ENCODE measurements at places on chromosomes 12 and 14.

- no peak for DNase-seq
Measured at GRCh38 chr12:3976351-3976938, 103.2 kb upstream of the PARP11 start.

DNA sequence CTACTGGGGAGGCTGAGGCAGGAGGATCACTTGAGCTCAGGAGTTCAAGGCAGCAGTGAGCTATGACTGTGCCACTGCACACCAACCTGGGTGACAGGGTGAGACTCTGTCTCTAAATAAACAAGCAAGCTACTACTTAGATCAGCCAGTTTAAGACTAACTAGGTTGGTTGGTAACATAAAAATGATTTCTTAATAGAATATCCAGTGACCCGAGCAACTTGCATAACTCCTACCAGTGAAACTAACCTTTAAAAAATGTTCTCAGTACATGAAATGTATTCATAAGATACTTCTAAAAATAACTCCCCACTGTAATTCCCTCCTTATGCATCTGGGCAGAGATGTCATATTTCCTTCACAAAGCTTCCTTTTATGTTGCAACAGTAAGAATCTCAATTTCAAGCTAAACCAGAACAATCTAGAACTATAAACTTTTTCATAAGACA is 15.9 kb downstream of the TAOK3 start:
- DNase-seq = no peak

DNA sequence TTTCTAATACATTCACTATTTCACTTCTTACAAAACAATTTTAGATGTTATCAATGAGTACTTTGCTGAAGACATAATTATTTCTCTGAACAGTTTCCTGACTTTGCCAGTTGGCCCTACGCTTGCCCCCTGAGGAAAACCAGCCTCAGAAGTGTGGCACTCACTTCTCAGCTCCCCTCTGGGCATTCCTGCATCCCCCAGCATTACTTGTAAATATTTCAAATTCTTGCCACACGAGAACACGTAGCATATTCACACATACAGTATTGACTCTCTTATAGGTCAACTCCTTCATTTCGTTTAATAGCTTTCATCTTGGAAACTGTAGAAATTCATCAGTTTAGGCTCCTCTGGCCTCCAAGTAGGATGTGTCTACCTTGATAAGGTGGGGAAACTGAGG is 65.2 kb downstream of the OTX2 start:
- DNase-seq = no peak

DNA sequence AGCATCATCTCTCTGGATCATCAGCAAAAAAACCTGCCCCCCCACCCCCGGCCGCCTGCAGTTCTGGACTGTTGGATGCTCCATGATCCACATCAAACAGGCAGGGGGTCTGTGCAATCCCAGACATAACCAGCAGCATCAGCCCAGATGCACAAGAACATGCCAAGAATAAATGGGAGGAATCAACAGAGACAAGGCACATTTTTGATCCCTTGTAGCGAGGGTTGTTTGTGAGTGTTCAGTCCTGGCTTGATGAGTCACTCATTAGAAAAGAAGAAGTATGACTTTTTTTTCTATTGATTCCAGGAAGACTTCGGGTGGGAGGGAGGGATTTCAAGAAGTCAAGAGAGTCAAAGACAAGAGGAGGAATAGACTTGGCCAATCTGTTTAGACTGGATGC is 244.2 kb downstream of the KSR2 start:
- no peak for DNase-seq

DNA sequence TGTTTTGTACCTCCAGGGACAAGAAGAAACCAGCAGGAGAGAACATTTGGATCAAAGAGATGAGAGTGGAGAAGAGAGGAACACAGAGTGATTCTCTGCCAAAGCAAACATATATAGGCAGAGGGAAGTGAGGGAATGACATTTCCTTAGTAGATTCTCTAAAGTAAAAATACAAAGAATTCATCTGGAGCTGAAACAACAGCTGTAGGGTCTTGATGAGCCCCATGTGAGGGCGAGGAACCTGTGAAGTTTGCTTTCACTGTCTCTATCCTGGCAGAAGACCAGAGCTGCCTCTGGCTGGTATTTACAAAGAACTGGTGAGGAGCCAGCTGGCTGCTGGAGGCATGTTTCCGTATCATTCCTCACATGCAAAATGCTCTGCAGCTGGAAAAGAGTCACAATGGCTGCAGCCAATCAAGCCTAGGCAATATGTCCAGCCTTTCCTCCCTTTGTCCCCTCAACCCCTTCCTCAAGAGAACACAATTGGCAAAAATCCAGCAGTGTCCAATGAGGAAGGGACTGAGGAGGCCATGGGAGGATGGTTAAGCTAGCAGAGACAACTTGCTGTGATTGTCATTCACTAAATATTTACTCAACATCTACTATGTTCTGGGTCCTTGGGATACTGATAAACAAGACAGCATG is 122.5 kb downstream of the PHLDA1 start:
- DNase-seq = no peak

DNA sequence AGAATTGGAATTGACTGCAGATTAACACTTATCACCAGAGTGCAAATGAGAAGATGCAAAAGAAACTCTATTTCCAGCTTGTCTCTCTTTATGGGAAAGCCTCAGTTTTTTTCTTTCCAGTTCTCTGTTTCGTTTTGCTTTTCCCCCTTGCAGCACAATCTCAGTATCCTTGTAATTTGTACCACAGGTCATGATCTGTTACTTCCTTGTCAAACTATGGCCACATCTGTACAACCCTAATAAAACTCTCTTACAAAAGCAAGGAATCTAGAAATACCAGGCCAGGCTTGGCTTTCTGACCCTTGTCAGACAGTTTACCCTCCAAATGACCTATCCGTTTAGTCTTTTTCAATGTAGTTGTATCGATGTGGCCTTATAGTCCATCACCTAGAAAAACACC is 33.9 kb downstream of the MYBPC1 start:
- no peak for DNase-seq

- no peak for DNase-seq
Measured at GRCh38 chr12:6967651-6968100, 2.8 kb downstream of the PHB2 start.

- DNase-seq = no peak
Measured at GRCh38 chr14:104098272-104099095, 13.0 kb downstream of the ASPG start.

DNA sequence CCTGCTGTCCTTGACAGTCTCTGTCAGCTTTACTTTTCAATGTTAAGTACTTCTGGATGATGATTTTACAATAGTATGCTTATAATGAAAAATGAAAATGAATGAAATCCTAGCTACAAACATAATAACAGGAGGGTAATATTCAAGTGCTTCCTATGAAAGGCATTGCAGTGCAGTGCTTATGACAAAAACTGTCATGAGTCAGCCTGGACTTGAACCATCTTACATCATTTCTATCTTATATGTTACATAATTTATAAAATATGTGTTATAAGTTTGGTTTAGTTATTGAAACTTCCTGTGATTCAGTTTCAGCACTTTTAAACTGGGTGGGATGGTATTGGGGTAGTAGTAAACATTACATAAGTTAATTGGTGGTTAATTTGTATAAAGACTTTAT is 451.7 kb downstream of the TMEM117 start:
- no peak for DNase-seq

DNA sequence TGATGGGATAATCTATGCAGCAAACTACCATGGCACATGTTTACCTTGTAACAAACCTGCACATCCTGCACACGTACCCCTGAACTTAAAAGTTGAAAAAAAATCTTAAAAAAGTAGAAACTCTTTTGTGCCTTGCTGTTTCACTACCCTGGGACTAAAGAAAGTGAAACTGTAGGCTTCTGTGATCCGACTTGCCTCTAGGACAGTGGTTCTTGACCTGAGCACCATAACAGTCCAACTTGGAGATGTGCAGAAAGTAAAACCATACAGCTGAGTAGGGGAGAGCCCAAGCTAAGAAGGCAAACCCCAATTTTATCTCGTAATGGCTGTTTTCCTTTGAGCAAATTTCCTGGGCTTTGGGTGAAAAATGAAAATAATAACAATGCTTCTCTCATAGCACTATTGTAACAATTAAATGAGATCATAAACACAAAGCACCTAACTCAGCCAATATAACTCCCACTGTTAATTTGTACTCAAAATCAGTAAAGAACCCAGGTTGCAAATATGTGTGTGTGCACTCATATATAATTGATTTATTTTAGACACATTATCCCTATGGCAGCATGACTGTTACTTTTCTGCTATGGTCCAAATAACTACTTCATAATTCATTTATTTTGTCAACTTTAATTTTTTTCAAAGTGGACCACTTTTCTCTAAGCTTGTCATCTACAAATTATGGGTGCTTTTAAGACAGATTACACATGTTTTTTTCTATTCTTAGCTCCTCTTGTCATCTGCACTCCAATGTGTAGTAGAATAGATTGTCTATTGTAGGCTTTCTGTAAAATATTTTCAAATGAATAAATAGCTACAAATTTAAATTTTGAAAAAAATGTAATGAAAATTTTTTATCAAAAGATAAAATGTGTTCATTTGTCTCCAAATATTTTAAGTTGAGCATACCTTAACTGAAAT is 334.9 kb downstream of the BTG1 start:
- no peak for DNase-seq

- no peak for DNase-seq
Measured at GRCh38 chr12:122100568-122100967, 22.0 kb downstream of the MLXIP start.

GRCh38 chr12:29782871-29783772 is 620 bp downstream of the TMTC1 start:
- DNase-seq = no peak

DNA sequence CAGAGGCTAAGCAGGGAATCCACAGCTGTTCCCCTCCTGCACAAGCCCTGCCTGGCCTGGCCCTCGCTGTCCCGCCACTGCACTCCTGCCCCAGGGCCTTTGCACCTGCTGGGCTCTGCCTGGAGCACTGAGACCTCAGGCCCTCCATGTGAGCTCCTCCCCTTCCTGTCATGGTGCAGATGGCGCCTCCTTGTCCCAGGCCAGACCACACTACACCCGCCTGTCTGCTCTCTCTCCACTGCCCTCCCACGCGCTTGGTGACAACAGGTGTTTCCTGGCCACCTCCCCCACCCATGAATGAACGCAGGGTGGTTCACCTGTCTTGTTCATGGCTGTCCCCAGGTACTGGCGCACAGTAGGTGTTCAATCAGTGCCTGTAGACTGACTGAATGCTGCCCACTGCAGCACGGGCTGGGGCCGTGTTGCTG is 82.9 kb downstream of the NCOR2 start:
- no peak for DNase-seq

GRCh38 chr12:27972721-27973120 is at the start of gene PTHLH:
PTHLH (minus strand) TSS chr12:27972733; CDS start chr12:27969494, 3,239 bp downstream.
- no peak for DNase-seq

GRCh38 chr14:100325958-100326357 is 2.8 kb downstream of the SLC25A47 start:
- DNase-seq = no peak

- no peak for DNase-seq
Measured at GRCh38 chr12:102682366-102683289, 202.3 kb upstream of the IGF1 start.

GRCh38 chr12:591167-592023 is 71.8 kb downstream of the NINJ2 start:
- DNase-seq = no peak

- no peak for DNase-seq
Measured at GRCh38 chr14:96235426-96235825, 20.6 kb upstream of the BDKRB1 start.

GRCh38 chr14:94058674-94059138 is 22.3 kb downstream of the DDX24 start:
- DNase-seq = no peak

GRCh38 chr12:90303771-90304170 is 595.1 kb upstream of the ATP2B1 start:
- DNase-seq = no peak

DNA sequence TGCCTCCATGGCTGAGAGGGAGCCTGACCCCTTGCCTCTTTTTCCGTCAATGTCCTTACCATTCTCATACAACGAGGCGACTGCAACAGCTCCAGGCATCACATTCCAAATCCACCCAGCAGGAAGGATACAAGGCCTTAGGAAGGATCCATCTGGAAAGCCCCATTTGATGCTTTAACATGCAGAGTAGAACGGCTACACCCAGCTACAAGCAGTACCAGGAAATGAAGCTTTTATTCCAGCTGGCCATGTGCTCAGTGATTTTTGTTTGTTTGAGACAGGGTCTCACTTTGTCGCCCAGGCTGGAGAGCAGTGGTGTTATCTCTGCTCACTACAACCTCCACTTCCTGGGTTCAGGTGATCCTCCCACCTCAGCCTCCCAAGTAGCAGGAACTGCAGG is 124.8 kb downstream of the TMEM132D start:
- DNase-seq = no peak

DNA sequence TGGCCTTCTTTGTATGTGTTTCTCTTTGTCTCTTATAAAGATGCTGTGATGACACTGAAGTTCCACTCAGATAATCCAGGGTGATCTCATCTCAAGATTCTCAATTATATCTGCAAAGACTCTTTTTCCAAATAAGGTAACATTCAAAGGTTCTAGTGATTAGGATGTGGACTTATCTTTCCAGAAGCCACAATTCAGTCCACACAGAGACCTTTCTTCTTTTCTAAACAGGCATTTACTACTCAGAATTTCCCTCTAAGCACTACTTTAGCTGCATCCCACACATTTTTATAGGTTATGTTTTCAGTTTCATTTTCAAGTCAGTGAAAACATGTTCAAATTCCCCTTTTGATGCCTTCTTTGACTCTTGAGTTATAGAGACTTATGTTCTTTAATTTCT is 9.0 kb upstream of the NKX2-1 start:
- DNase-seq = no peak

DNA sequence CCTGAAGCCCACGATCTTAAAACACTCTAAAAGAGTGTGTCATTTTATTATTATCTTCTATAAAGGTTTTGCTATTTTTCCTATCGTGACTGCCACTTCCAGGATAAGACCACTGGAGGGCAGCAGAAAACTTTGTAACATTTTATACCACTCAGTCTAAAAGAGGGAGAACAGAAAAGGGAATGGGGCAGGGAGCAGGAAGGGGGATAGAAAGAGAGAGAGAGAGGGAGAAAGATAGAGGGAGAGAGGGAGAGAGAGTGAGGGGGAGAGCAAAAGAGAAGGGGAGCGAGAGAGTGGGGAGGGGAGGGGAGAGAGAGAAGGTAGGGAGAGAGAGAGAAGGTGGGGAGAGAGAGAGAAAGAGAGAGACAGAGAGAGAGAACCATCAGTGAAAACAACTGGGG is 2.0 kb upstream of the ART4 start:
- peak; percentile 15 for DNase-seq

- peak; percentile 64 for DNase-seq
Measured at GRCh38 chr12:111430433-111431353, 25.0 kb downstream of the SH2B3 start.

Data from T-helper 9 cell (primary cell).